Amniotic epithelial cell (primary cell): ENCODE measurements at places on chromosomes 3 and 15.
A peak's percentile ranks its signal among the peaks of the same experiment; 100 is the strongest.

DNA sequence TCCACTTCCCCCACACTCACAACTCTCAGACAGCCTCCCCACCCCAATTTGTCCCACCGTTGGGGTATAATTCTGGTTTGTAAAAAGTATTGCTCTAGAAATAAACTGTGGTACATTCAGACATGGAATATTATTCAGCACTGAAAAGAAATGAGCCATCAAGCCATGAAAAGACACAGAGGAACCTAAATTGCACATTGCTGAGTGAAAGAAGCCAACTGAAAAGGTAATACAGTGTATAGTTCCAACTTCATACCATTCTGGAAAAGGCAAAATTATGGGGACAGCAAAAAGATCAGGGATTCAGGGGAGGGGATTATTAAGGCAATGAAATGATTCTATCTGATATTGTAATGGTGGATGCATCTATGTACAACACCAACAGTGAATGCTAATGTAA, 10.5 kb downstream of the ANXA2 start:
- DNase-seq, result no peak

GRCh38 chr3:52056521-52056967, at the start of gene DUSP7:
Gene DUSP7, minus strand, starts transcription at chr3:52056571. Its CDS starts 205 bp downstream, at chr3:52056366.
- peak; percentile 50 for DNase-seq

DNA sequence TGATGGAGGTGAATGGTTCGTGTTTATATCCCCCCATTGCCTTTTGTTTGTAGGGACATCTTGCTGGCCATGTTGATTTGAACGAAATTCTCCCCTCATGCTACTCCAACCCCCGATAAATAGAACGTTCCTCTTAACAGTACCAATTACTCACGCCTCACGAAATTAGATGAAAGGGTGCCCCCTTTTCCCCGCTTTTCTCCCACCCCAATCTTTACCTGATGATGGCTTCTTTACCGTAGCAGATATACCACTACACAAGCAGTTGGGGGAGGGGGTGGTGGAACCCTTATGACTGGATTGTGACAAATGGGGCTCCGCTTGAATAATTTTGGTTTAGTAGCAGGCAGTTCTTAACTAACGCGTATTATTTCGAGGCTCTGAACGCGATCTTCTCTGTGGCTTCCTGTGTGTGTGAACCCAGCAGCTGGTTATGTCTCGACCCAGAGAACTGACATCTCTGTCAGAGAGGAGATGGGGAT, 1.1 kb downstream of the PIAS1 start:
- DNase-seq, result peak; percentile 42

GRCh38 chr3:70703305-70704102, 391.1 kb upstream of the MDFIC2 start:
- DNase-seq, result no peak

GRCh38 chr15:84773716-84774115, 25.3 kb downstream of the ZNF592 start:
- DNase-seq, result no peak

DNA sequence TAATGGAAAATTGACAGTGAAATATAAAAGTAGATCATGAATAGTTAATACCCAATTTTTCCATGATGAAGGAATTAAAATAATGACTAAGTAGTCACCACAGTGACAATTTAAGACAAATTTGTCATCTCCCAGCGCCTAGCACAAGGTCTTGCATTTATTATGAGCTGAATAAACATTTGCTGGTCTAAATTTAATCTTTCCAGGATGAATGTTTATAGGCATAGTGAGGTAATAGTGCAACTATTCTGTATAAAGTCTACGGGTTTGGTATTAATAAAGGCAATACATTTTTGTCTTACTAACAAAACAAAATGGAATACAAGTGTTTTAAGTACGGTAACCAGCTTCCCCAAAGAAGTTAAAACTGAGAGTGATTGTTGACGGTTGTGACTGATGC, 209.3 kb downstream of the CD47 start:
- DNase-seq, result no peak

DNA sequence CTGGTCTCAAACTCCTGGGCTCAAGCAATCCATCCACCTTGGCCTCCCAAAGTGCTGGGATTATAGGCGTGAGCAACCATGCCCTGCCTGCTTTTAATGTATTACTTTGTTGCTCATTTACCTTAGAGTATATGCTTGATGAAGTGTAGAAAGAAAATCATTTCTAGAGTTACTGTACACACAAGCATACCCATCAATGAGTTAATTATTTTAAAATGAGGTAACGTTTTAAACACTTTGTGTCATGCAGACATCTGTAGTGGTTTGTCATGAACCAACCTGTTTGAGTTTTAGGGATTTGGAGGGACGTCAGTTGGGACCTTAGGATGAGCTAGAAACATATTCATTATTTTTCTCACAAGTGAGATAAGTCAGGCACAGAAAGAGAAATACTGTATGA, 332.4 kb upstream of the IGF1R start:
- no peak for DNase-seq
